NCI-H526 (cell line): ENCODE measurements at places on chromosomes 2 and 18.

DNA sequence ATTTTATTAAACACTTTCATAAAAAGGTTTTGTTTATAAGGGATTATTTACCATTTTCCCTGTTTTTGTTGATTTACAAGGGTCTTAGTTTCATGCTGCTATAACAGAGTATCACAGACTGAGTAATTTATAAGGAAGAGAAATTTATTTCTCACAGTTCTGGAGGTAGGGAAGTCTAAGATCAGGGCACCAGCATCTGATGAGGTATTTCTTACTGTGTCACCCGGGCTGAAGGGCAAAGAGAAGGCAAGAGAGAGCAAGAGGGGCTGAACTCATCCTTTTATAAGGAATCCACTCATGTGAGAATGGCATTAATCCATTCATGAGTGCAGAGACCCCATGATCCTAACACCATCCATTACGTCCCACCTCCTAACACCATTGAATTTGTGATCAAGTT is 160.0 kb upstream of the SLC39A10 start:
- DNase-seq: no peak

DNA sequence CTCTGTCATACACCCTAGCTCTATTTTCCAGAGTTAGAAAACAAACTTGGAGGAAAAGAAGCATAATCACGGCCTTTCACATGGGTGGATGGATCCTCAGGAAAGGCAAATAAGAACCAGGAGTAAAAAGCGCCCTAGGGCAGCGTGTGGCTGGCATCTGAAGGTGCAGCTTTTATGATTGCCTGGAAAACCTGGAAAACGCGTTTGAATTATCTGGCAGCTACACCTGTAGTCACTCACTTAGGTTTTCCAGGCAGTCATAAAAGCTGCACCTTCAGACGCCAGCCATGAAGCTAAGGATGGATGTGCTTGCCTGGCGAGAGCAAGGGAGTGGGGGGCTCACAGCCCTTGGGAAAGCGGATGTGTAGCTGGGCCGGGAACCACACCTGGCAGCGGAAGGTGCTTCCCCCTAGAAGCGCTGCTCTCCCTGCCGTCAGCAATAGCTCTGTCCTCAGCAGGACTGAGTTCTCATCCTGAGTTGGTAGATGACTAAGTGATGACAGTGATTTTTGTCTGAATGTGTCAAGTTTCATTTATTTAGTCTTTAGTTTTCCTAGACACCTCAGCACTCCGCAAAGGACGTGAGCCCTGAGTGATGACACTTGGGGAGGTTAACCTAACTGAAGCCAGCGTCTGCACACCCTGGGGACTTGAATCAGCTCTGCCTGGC is 82.0 kb downstream of the DCDC2C start:
- peak; percentile 6 for DNase-seq

DNA sequence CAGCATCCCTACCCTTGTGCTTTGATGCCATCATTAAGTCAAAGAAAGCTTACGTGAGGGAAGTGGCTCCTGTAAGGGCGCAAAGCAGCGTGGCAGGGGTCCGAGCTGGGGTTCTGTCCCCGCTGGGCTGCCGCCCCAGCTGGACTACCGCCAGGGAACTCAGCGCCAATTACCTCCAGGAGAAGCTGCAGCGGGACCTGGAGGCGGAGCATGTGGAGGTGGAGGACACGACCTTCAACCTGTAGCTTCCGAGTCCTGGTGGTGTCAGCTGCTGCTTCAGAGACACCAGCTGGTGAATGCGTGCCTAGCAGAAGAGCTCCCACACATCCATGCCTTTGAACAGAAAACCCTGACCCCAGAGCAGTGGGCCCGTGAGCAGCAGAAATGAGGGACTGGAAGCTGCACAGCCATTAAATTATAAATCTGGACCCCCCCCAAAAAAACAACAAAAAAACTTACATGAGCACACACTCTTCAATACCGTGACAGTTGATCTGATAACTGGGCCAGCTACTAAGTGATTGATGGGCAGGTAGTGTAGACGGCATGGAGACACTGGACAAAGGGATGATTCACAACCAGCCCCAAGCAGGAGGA is 20.1 kb upstream of the YES1 start:
- DNase-seq: no peak

- DNase-seq: no peak
Measured at GRCh38 chr2:165238295-165238694, 919 bp upstream of the SCN2A start.

- DNase-seq: no peak
Measured at GRCh38 chr2:113237604-113238160, 41.0 kb downstream of the PAX8 start.

DNA sequence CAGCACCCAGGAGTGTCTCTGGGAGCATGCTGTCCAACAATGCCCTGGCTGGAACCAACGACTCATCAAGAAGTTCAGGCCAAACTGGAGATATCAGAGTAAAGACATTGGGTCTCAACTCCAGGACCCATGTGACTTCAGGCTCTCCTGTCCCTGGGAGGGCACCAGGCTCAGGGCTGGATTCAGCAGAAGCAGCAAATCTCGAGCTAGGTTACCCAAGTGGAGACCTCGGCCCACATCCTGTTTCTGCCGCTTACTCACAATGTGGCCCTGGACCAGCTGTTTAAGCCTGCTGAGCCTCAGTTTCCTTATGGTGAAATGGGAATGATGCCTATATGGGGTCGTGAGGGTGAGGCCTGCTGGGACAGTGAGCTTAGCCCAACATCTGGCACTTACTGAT is 9.3 kb upstream of the OTOF start:
- no peak for DNase-seq

DNA sequence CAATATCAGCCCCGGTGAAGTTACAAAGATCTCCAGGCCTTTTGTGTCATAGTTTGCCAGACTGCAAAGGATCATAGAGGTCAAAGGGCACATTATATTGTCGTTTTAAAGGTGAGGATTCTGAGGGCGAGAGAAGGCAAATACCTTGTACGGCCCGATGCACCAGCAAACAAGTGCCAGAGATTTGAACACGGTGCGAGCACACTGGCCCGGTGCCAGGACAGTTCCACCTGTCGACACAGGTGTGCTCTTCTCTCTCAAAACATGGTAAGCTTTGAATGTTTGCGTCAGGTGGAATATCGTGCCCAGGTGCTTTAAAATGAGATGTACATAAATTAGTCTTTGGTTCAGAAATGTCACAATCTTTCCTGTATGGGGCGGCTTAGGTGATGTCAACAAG is 776.1 kb upstream of the ID2 start:
- peak; percentile 91 for DNase-seq

DNA sequence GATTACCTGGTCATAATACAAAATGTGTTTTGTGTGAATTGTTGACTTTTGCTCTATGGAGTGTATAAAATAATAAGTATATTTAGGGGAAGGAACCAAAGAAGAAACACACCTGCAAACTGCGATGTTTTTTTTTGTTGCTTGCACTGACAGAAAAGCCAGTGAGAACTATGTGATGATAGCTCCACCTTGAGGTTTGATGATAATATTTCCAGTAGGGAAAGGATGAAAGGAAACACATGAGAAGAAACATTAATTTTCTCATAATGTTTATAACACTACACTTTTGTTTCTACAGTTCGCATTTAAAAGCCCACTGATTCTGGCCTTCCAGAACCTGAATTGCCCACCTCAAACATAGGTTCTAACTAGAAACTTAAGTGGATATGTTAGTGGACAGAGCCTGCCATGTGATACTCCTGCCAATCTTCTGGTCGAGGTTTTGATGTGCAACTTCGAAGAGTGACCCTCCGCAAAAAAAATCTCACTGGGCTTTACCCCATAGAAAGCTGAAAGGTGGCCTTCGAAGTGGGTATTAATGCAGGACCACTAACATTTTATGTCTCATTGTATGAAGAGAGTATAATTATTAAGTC is 476.4 kb upstream of the SPHKAP start:
- DNase-seq: peak; percentile 10

GRCh38 chr18:9173770-9174233 is 37.2 kb downstream of the ANKRD12 start:
- DNase-seq: no peak

- DNase-seq: no peak
Measured at GRCh38 chr2:233513953-233514655, 52.5 kb downstream of the USP40 start.

DNA sequence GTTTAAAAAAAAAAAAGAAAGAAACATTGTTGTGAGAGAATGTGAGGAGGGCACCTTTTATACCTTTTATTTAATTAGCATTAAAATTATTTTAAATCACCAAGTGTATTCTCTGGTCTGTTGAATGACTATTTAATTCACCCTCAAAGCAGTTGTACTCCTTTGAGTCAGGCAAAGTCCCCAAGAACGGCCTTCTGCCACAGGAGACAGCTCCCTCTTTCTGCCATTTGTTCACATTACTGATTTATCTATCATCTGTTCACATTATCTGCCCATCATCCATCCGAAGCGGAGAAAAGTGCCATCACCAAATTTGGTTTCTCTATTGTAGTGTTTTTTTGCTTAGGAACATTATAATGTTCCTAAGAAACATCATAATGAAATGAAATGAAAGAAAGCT is 240.7 kb upstream of the DPP10 start:
- no peak for DNase-seq

DNA sequence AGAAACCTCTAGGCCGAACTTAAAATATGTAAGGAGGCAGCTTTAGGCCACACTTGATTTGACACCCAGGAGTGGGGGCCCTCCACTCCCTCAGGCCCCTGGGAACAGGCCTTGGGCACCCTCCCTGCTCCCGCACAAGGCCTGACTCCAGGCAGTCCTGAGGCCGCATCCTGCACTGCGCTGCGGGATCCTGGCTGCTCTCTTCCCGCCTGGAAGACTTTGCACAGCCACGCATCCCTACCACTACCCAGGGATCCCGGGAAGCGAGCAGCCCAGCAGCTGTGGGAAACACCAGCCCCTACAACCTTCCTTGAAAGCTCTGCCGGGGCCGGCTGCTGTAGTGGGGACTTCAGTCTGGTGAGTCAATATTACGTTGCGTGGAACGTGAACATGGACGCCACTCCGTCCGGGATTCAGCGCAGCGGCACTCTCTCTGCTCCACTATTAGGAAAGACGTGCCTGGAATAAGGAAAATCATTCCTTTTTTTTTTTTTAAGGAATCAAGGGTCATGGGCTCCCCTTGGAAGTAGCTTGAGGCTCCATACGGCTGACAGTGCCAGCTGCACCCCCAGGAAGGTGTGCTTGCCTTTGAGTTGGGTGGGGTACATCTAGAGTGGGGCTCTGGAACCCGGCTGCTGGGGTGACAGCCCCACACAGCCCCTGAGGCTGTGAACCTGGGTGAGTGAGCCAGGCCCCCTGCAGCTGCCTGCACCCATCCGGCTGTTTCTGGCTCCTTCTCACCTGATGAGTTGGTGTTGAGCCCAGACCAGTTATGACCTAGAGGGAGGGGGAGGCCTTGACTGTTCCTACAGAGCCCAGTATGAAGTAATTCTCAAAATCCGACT is 119.2 kb upstream of the TMEM18 start:
- DNase-seq: no peak
